ENCODE measurements at places on chromosomes 3 and 15.

DNA sequence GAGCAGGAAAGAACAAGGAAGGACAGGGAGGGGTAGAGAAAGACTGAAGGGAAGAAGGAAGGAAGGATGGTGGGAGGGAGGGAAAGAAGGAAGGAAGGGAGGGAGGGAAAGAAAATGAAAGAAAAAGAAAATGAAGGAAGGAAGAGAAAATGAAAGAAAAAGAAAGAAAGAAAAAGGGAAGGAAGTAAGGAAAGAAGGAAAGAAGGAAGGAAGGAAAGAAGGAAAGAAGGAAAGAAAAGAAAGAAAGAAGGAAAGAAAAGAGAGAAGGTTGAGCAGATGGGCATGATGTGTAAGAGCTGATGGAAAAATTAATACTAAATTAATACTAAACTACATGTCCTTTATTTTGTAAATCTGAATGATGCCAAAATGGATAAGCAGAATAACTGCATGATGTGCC lies 418.3 kb upstream of the CDIN1 start:
- no peak for DNase-seq

- no peak for DNase-seq
These were observed 35.5 kb downstream of the ZDHHC19 start for GRCh38 chr3:196175722-196176121.

- no peak for DNase-seq
These were observed 206.6 kb downstream of the GBE1 start for GRCh38 chr3:81554801-81555200.

DNA sequence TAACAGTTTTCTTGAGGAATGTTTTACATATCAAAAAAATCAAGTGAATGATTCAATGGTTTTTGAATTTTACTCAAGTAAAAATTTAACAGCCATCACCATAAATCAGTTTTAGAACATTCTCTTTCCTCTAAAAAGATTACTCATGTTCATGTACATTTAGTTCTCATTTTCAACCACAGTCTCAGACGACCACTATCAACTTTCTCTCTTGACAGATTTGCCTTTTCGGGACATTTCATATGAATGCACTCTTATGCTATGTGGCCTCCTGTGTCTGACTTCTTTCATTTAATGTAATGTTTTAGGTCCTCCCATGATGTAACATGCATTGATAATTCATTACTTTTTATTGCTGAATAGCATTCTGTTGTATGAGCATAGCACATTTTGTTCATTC lies 309.3 kb upstream of the PLSCR5 start:
- no peak for DNase-seq

DNA sequence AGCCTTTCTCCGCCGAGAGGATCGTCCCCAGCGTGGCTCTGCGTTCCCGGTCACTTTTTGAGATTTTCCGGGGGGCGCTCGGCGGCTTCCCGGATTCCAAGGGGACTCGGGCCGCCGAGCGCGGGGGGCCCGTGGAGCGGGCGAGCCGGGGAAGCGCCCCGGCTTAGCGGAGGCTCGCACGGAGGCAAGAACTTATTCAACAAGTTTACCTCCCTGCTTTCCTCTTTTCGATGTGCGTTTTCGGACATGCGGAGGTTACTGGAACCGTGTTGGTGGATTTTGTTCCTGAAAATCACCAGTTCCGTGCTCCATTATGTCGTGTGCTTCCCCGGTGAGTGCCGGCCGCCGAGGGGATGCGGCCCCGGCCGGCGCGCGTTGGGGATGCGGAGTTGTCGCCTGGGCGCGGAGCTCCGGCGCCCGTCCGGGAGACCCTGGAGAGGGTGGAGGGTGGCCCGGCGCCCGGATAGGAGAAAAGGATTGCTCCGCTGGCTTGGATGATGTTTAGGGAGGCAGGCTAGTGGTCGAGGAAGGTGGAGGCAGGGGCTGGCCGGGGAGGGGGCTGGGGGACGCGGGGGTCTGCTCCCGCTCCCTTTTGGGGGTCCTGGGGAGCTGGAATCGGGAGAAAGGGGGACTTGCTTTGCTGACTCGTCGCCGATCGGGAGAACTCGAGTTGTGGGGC lies 810 bp downstream of the PTPRG start:
- peak; percentile 10 for DNase-seq

GRCh38 chr3:94291686-94292085 lies 228.8 kb downstream of the NSUN3 start:
- DNase-seq: no peak

All from A549 (cell line).